ENCODE measurements at places on chromosomes 3 and 15. TPM values are rescaled to one million over a fixed set of nuclear protein-coding genes. Genes with fewer than 3 reads are reported as not detected.

DNA sequence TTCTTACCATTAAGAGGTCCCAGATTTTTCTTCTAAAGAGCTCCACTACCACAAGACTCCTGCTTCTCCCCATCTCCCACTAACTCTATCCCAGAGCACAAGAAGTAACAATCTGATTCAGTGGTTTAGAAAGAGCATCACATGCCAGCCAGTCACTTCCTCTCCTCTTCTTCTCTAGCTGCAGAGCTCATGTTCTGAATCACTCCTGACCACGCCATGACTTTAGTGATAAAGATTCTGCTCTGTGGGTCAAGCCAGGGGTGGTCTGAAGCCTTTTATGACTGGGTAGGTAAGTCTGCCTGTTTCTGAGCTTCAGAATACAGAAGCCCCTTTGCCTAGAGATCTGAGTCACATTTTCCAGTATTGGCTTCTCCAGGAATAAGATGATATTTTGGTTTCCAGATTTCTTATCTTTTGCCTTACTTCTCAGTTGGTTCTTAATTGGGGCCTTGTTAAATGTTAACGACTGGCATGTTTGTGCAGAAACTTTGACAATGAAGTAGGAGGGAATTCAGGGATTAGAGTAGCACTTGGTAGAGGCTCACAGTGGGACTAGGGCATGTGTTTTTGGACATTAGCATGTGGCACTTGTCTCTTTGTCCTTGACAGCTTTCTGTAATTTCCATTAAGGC lies 27.6 kb upstream of the ADAMTSL3 start:
- no peak for DNase-seq

DNA sequence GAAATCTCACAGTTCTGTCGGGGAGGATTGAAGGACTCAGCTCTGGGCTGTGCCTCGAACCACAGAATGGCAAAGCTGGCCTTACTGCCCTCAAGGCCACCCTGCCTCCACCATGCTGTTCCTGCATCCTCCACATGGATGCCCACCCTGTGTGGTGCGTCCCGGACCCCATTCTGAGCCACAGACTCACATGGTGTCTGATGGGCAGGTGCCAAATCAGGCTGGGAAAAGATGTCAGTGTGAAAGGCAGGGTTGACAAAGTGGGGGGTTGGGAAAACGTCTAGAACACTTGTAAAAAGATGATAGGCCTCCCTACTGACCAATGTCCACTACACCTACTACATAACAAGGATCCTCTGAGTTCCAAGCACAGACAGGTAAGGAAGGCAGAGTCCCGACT lies 49.4 kb downstream of the TM2D3 start:
- DNase-seq, result no peak

GRCh38 chr15:78915341-78916087 lies 29.3 kb downstream of the CTSH start:
- no peak for DNase-seq

DNA sequence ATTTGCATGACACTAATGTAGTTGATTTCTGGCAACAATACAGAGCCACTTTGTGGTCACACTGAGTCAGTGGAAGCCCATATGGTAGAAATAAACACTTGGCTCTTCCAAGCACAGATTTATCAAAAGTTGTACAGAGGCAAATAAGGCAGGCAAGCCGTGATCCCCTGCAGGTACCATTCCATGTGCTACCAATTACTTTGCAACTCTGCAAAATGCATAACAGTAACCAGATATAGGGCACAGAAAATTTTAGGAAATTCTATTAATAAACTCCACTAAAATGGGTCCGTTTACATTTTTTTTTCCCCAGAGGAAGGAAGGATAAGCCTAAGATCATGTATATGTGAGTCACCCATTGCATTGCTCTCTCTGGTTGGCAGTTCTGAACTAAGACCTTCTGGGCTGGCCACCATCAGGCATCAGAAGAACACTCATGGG lies 103.1 kb upstream of the PTX3 start:
- no peak for DNase-seq

GRCh38 chr3:36909666-36910065 lies 35.2 kb downstream of the TRANK1 start:
- no peak for DNase-seq

DNA sequence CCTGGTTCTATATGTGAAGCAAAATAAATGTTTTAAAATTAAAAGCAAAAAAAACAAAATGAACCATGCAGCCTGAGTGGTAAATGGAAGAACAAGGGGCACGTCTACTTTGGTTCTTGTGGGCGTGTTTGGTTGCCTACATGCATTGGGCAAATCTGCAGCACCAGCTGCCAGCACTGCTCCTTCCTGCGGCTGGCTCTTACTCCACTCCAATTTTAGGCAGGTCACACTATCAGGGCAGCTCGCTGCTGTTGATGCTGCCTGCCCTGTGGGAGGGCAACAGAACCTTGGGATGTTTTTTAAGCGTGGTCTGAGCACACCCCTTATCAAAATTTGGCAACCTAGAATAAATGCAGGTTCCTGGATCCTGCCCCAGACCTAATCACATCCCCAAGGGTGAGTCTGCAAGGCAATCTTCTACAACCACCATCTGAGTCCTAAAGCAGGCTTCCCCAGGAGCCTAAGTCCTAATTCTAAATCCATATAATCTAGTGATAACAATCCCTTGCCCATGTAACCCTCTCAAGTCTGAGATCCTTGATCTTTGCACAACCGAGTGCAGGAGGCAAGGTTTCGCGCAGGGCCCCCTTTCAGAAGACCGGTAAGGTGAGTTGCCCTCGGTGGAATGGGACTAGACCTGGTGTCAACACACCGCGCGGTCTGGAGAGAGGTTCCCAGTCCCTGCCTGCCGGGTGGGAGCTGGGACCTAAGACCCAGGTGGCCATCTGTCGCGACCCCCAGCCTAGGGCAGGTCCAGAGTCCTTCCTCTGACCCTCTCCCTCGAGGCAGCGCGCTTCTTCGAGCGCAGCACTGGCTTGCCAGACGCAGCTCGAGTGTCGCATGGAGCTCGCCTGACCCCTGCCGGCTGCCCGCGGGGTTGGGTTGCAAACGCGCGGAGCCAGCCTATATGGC lies 15.9 kb downstream of the IVD start:
- peak; percentile 60 for DNase-seq

DNA sequence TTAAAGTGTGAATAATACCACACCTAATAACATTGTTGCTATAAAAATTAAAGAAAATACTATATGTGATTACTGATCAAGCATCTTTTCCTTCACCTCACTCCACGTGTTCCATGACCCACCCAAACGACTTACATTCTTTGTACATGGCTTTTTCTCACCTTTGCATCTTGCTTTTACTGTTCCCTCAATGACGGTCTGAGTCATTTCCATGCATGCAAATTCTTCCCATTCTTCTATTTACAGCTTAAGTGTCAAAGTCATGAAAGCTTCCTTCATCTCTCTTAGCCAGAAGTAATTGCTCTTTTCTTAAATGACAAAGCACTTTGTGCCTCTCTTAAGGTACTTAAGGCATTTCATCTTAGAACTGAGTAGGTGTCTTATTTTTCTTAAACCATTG lies 64.0 kb downstream of the GREM1 start:
- DNase-seq, result no peak

- DNase-seq, result no peak
Observed at GRCh38 chr3:4834403-4834866, 144.8 kb upstream of the BHLHE40 start.

DNA sequence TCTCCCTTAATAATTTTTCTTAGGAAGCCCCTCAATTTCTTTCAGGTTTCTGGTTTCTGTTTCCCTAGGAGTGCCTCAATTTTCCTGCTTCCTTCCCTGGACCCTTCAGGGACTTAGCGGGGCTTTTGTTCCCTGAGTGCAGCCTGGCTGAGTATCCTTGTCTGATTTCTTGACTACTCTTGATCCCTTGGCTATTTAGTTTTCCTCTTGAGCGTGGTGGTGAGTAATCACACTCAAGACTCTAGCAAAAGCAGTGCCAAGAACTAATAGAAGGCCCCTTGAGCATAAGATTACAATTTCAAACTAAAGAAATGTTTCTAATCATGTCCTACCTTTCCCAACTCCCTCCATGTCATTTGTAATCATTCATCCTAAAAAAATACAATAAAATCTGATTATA lies 94.3 kb upstream of the C3orf80 start:
- no peak for DNase-seq

DNA sequence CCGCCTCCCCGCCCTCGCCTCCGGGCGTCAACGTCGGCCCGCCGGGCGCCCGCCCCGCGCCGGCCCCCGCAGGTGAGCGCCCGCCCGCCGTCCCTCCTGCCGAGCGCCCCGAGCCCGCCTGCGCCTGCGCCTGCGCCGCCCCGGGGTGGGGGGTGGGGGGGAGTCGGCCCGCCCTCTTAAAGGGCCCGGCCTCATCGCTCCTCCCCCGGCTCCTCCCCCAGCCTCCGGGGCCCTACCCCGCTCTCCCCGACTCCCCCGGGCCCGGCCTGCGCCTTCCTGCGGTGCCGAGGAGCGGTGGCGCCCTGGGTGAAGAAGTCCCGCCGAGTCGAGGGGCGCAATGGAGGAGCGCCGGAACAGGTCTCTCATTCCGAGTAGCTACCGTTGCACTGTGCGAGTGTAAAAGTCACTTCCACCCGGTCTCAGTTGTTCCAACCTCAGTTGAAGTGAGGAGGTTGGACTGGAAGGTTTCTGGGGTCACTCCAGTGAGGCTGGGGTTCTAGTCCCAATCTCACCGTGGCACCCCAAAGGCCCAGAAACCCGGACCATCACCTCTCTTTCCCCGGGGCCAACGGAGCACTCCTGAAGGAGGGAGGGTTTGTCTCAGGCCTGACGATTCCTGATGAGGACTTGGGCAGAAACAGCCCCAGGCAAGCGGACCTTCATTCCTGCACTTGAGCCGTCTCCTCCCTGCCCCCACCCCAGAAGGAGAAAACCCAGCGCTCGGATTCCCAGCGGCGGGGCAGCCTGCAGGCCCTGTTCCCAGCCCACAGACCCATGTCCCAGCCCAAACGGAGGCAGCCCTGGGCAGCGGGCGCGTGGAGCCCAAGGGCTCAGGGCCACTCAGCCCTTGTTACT lies 1.5 kb upstream of the TNK2 start:
- no peak for DNase-seq

DNA sequence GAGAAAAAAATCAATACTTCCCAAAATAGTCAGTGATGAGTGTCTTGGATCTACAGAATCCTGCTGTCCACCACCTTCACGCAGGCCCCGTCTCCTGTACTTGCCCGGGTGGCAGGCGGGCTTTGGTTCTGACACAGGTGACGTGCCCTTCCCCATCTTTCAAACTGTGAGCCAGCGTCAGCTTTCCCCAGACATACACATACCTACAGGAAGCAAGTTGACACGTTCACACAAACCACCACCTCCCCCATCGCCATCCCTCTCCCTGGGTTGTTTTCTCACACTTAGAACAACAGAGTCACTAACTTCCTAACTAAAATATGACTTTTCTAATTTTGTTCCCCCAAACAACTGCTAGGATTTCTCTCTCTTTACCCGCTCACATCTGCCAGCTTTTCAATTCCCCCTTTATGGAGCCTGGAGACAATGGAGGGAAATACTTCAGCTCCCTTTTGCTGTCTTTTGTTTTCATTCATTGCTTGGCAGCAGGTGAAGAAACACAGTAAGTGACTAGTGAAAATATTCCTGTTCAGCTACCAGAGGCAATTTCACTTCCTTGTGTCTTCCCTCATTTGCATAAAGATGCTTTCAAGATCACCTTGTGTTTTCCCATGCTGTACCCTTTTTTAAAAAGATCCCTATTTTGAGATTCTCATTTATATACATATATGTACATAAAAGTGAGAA lies 248.3 kb downstream of the SLCO3A1 start:
- DNase-seq, result no peak

- DNase-seq, result no peak
Observed at GRCh38 chr3:140244893-140245292, 309.9 kb downstream of the CLSTN2 start.

DNA sequence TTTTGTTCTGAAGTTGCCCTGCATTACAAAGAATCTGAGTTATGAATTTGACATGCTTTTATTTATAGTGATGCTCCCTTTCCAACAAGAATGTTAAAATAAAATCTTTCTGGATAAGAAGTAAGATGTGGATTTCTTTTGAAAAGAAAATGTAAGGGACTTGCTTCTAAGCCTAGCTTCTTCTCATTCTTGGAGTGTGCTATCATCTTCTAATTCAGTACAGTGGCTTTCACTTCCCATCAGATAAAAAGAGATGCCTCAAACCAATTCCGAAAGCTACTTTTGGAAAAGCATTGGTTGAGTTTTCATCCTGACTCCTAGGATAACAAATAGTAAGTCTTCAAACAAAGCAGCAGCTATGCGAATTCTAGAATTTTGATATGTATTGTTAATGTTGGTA lies 197.0 kb upstream of the ZPLD1 start:
- no peak for DNase-seq

DNA sequence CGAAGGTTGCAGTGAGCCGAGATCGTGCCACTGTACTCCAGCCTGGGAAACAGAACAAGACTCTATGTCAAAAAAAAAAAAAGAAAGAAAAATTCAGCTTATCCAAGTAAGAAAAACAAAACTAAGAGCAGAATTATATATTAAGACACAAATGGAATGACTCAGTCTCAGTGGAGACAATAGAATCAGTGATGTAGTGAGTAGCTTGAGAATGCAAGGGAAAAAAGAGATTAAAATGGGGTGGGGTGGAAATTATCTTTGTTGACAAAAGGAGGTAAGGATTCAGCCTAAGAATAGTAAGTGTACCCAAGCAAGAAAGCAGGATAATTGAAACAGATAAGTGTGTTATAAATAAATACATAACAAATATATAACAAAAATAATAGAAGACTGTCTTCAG lies 70.7 kb downstream of the BLM start:
- DNase-seq, result no peak

GRCh38 chr3:26484140-26484539 lies 138.4 kb upstream of the LRRC3B start:
- no peak for DNase-seq

Gene KNL1
- 0.19 TPM for total RNA-seq

Gene KCNMB3
- total RNA-seq, result 1.6 TPM

Gene LRTM1
- total RNA-seq, result not detected

Gene CXCR6
- 2.5 TPM for total RNA-seq

Gene SLCO2A1
- total RNA-seq, result 54.2 TPM

Gene ANKUB1
- total RNA-seq, result not detected

Gene TM4SF18
- 81.5 TPM for total RNA-seq

Gene UROC1
- total RNA-seq, result not detected

Gene GOLGA6C
- total RNA-seq, result not detected

Gene IL17RB
- total RNA-seq, result not detected
